SK-N-SH (cell line): ENCODE measurements at places on chromosomes 5 and 9.

GRCh38 chr5:133595465-133595864 is 16.9 kb downstream of the FSTL4 start:
- DNase-seq = no peak

DNA sequence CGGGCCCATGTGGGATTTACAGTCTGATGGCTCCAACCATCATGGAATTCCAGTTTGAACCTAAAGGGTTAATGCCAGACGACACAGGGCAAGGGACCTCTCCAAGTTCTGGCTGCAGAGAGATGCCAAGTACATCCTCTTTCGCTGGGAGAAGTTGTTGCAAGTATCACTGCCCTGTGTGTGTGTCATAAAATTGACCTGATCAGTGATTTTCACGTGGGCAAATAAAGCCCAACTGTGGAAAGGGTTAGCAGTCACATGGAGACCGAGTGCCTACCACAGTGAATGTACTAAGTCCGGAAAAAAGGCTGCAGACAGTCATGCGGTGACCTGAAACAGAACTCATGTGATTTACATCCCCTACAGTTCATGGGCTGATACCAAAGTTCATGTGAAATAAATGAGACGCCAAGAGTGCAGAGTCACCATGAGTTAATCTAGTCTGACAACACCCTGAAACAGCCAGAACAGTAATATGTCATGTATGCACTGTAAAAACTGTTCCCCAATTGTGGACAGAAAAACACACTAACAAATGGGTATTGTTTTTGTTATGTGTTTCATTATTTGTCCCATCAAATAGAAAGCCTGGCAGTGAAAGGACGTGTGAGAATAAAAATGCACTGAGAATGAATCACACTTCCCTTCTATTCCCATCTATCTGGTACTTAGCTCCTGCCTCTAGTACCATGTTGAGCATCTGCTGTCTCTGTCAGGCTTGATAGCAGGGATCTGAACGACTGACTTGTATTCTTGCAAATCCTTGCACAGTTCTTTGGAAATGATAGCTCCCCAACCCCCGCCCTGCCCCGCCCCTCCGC is 115.7 kb downstream of the SUSD1 start:
- DNase-seq = no peak

- DNase-seq = no peak
Observed at GRCh38 chr5:137997726-137998213, 35.1 kb downstream of the FAM13B start.

DNA sequence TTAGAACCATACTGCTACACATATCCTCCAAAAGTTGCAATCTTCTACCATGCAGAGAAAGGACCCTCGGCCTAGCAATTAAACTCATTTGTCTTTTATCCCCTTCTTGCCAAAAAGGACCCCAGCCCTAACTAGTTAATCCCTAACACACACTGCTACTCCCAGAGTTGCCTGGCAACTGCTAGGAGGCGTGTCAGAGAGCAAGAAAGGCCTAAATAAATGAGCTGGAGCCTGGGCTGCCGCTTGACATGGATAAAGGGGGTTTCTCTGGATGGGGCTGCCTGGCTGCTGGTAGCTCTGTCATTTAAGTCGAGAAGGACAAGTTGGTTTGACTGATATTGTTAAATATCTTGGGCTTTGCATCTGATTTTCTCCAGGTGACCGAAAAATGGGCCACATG is 194.8 kb downstream of the CRB2 start:
- peak; percentile 37 for DNase-seq

GRCh38 chr5:57986761-57987341 is 473.0 kb downstream of the PLK2 start:
- DNase-seq = no peak
